ENCODE measurements at places on chromosomes 4 and X.

- DNase-seq = no peak
Observed at GRCh38 chrX:88355252-88355651, 391.8 kb upstream of the CPXCR1 start.

DNA sequence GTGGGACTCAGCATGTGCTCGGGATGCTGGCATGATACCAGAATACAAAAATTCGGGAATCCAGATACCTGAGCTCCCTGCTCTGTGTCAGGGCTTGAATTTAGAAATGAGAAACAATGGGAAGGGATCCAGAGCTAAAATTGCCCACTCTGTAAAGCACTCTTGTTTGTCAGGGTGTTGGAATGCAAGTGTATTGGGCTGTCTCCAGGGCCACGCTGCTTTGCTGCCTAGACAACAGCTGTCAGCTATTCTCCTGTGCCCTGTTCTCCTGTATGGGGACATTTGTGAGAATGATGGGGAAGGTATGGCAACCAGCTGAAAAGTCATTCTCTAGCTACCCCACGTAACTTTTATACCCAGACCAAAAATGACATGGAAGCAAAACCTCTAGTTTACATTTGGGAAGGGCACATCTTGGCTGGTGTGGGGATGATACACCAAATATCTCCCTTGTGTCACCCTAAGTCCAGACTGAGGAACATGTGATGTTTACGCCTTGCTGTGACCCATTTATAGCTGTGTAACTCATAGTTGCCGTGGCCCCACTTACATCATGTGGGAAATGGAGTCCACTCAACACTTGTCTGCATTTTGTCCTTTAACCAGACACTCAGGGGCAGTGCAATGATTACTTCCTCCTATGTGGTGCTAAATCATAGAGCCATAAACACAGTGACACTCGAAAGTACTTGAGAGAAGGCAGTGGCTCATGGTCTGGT is 46.6 kb downstream of the SMPX start:
- no peak for DNase-seq

DNA sequence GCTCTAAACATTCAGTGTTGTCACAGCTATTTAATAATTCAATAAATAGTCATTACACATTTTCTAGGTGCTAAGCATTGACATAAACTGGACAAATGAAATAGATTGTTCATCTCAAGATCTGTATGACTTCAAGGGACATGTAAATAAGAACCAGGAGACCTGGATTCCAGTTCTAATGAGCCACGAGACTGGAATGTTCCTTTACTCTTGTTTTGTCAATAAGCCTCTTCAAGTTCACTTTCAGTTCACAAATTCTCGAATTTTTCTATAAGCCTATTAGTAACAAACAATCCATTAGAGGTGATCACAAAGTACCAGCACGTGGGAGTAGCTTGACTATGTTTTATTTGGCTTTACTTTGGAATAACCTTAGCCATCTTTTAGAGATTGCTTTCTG is 514.0 kb upstream of the SMIM31 start:
- DNase-seq = no peak

DNA sequence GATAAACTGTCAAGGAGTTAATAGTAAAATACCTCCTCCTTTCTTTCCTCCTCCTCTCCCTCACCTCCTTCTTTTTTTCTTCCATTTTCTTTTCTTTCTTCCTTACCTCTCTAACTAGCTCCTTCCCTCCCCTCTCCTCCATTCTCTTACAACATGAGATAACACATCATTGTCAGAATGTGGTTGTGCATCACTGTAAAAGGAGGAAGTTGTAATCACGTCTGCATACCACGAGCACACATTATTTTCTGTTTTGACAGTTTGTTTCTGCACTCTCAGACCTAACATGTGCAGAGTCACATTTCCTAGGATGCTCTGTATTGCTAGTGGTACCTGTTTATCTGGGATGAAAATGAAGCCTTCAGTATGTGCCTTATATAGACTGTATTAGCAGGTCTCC is 9.1 kb downstream of the SLIT2 start:
- no peak for DNase-seq

DNA sequence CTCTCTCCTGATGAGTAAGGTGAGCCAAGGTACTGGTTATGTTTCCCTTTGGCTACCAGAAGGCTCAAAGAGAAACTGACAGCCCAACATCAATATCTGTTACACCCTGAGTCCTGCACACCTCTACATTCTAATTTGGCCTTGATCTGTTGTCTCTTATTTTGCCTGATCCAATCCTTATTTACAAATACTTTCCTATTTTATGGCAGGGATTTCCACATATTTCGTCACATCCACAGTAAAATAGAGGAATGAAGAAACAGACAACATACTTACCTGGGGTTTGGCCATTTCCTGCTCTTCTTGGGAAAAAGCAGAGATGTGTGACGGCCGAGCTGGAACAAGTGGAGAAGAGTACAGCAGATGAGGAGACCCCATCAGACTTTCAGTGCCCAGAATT is 1.5 kb downstream of the ZNF182 start:
- DNase-seq = no peak

GRCh38 chr4:185512516-185512915 is 22.8 kb downstream of the PDLIM3 start:
- no peak for DNase-seq

DNA sequence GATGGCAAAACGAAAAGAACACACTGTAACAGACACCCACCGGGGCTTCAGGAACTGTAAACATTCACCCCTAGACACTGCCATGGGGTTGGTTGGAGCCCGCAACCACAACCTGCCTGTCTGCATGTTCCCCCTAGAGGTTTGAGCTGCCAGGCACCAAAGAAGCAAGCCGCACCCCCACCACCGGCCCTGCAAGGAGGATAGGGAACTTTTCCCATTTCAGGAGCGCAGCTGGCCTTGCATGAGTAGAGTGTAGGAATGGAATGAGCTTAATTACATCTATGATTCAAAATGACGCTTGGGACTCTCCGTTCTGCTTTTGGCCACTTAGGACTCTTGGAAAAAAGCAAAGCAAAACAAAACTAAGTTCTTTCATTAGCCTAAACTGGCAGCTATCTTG is 243.6 kb upstream of the CTSO start:
- no peak for DNase-seq

DNA sequence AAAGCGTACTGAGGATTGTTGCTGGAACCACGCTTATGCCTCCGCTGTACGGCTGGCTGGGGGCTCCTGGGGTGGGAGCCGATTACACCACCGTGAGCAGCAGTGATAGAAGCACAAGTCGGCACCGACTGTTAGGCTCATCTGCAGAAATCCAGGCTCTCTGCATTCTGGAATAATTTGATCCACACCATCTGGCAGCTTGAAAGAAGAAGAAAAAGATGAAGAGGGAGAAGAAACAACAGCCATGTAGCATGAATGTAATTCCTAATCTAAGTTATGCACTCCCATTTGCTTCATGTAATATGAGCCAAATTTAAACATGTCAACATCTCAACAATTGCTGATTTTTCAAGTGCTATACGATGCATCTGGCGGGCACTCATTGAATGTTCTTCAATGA is 84.6 kb upstream of the DHX15 start:
- no peak for DNase-seq

DNA sequence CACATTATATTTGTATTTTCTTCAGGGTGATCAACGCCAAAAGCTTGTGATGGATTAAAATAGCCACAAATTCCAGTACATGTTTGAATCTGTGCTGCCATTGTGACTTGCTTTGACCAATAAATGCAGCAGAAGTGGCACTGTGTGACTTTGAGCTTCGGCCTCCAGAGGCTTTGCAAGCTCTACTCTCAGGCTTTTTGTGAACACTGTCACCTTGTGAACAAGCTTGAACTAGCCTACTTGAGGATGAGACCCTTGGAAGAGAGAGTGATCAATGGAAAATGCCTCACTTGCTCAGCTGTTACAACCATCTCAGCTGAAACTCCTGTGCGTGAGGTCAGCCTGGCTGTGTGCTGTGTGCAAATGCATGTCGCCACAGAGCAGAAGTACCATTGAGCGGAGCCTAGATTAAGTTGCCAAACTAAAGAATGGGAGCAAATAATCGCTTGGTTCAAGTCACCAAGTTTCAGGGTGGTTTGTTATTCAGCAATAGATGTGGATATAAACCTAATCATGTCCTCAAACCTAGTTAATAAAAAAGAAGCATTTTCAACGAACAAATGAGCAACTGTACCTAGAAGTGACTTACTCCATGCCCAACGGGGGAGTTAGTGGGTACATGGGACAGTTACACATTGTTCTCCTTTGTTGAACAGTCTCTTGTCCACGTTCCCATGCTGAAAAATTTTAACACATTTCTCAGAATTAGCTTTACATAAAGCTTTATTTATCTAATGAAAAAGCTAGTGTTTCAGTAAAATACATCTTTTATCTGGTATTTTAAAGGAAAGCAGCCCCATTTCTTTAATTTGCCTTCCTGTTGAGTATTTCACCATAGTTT is 23.5 kb downstream of the NOA1 start:
- no peak for DNase-seq

DNA sequence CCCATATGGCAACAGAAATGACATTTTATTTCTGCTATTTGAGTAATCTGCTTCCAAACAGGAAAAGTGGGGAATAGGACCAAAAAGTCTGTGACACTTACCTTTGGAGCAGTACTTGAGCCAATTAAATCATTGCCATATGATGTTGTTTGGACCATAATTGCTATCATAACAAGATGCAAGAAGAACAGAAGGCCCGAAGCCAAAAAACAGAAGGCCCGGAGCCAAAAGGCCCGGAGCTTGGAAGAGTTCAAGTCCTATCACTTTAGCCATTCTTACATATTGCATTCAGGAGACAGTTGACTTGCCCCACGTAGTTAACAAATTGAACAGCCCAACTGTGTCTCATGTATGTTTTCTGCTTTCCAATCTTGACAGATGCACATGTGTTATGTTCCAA is 285.6 kb downstream of the ARHGAP24 start:
- no peak for DNase-seq

DNA sequence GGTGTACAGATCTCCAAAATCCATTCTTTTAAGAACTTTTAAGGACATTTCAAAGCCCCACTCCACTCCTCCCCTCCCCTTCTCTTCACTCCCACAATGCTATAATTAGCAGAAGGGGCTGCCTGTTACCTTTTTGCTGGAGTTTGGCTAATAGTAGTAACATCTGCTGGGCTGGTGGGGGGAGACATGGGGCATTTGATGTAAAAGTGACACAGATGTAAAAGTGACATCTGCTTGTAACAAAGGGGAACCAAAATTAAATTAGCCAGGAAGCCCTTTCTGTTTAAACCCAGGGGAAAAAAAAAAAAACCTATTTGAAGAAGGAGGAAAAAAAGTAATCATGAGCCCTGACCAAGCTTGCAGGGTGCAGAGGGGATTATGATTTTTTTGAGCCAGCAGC is 5.4 kb upstream of the PHOX2B start:
- no peak for DNase-seq

GRCh38 chr4:18042754-18043153 is 21.2 kb upstream of the LCORL start:
- DNase-seq = no peak

GRCh38 chrX:70262952-70263567 is 3.1 kb upstream of the P2RY4 start:
- no peak for DNase-seq

DNA sequence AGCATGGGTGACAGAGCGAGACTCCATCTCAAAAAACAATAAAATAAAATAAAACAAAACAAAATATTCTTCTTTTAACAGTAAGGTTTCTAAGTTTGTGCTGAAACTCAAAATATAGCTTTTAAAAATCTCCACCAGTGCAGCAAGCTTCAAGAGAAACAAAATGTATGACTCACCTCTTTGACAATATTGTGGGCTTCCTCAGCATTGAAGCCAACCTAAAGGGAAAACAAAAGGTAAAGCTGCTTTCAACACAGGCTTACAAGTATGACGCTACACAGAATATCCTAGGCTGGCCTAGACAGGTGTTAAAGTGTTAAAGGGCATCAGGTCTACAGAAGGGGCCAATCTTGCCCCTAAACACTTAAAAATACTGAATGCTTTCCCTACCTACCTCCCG is 1.2 kb downstream of the DYNLT3 start:
- DNase-seq = no peak

GRCh38 chr4:111676533-111676932 is 468.7 kb upstream of the FAM241A start:
- no peak for DNase-seq

GRCh38 chrX:29518100-29518499 is 697.3 kb upstream of the MAGEB2 start:
- no peak for DNase-seq

DNA sequence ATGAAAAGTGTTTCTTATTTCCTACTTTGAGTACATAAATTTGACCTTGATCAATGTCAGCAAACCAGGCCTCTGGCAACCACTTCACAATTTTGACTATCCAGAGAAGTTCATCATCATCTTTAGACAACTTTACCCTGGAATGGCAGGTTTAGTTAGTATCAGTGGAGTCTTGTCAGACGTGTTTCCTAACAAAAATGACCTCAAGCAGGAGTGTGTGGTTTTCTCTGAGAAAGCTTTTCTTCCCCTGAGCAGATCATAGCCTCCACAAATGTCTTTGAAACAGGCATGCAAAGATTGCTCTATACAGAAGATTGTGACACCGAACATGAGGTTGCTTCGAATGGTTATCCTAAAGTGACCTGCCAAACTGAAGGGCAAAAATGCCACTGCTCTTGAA is 642.3 kb downstream of the RPA4 start:
- DNase-seq = no peak

DNA sequence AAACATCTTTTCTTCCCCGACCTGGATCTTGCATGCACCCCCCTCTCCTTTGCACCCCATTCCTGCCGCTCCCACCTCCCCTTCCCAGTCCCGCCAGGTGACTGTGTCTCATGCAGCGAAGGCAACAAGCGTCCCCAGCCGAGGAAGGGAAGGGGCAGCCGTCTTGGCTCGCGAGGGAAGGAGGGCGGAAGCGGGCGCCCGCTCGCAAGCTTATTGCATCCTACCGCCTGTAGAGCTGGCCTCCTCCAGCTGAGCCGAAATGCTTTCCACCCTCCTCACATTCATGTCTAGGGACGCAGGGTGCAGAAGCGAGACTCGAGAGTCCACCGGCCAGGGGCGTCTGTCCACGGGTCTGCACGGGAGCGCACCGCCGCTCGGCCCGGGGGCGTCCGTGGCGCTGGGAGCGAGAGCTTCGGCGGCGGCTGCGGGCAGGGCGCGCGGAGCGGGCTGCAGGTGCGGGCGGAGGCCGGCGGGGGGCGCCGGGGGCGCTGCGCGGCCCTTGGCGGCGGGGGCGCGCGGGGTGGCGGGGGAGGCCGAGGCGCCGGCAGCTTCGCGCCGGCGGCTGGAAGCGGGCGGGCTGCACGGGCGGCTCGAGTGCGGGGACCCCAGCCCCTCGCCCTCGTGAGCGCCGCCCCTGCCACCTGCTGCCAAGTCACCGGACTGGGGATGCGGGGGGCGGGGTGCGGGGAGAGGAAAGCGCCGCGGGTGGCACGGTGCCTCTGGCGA is at the start of gene KCNIP4:
Gene KCNIP4 (minus strand): TSS at position 426 of the 726 bp plus-strand sequence.
- DNase-seq = no peak
